Hematopoietic multipotent progenitor cell (in vitro differentiated cells): ENCODE measurements at places on chromosomes 1 and 21. TPM values are rescaled to one million over a fixed set of nuclear protein-coding genes. Genes with fewer than 3 reads are reported as not detected.

The TMEM240 gene
- 1.1 TPM for total RNA-seq

The TBX19 gene
- 1.3 TPM for total RNA-seq

The PPIAL4G gene
- total RNA-seq = under 0.01 TPM

The TNFRSF9 gene
- total RNA-seq = under 0.01 TPM

The ZFP69 gene
- total RNA-seq = 2.7 TPM

The LRRC71 gene
- total RNA-seq = not detected

The LIPI gene
- total RNA-seq = not detected

The OR2T33 gene
- total RNA-seq = 7.0 TPM

The LRRC38 gene
- total RNA-seq = 0.27 TPM

The SLC35F3 gene
- total RNA-seq = under 0.01 TPM

The LEFTY1 gene
- under 0.01 TPM for total RNA-seq
